ENCODE measurements at places on chromosomes 2 and 18. TPM values are rescaled to one million over a fixed set of nuclear protein-coding genes. Genes with fewer than 3 reads are reported as not detected.

DNA sequence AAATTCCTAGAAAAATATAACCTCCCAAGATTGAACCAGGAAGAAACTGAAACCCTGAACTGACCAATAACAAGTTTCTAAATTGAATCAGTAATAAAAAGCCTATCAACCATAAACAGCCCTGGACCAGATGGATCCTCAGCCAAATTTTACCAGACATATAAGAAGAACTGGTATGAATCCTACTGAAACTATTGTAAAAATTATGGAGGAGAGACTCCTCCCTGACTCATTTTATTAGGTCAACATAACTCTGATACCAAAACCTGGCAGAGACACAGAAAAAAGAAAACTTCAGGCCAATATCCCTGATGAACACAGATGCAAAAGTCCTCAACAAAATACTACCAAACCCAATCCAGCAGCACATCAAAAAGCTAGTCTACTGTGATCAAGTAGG, 11.3 kb downstream of the NT5C1B start:
- no peak for DNase-seq

DNA sequence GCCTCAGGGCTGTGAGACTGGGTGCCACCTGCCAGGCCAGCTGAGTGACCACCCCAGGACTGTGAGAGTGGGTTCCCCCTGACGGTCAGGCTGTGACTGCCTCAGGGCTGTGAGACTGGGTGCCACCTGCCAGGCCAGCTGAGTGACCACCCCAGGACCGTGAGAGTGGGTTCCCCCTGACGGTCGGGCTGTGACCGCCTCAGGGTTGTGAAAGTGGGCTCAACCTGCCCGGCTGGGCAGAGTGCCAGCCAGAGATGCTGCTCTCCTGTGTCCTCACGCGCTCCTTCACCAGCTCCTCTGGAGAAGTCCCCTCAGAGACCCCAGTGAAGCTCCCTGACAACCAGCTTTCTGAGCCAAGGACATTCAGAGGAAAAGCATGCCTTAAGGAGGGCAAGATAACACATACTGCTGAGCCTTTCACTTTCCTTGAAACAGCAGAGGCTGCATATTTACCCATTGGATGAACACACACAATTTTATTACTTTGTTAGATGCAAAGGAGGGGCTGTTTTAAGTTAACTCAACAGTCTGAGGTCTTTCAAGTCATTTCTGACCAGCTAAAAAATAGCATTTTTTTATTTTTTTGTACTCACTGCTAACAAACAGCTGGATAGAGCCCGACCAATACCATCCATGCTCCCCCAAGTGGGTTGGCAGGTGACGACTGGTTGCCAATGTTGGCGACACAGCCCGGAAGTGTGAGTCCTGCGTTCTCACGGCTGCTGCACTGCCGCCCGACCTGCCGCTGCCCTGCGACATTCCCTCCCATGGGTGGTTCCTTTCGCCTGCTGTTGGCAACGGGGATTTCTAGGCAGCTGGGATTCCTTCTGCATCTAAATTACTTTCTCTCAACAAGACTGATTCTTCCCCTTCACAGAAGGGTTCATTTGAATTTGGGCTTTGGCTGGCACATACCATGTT, 70.7 kb downstream of the NDUFA10 start:
- no peak for DNase-seq

GRCh38 chr2:176647325-176648165, 378.3 kb downstream of the MTX2 start:
- DNase-seq = no peak

DNA sequence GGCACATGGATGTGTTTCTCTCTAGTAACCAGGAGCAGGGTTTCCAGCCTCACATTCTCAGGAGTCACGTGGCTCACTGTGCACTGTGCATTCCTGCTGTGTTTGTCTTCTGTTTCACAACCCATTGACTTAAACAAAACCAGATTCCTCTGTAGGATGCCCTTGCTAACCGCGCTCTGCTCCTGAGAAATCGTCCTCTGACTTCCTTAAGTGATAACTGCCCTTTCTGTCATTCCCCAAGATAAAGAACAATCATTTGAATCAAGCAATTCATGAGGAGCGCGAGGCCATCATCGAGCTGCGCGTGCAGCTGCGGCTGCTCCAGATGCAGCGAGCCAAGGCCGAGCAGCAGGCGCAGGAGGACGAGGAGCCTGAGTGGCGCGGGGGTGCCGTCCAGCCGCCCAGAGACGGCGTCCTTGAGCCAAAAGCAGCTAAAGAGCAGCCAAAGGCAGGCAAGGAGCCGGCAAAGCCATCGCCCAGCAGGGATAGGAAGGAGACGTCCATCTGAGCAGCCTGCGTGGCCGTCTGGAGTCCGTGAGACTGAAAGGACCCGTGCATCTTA, 60.2 kb downstream of the RALBP1 start:
- DNase-seq = no peak

GRCh38 chr2:103738108-103738507, 976.3 kb downstream of the TMEM182 start:
- DNase-seq = no peak

- no peak for DNase-seq
Observed at GRCh38 chr2:231347638-231348037, 47.9 kb upstream of the B3GNT7 start.

GRCh38 chr18:51275712-51276476, 78.4 kb upstream of the MEX3C start:
- DNase-seq = no peak

DNA sequence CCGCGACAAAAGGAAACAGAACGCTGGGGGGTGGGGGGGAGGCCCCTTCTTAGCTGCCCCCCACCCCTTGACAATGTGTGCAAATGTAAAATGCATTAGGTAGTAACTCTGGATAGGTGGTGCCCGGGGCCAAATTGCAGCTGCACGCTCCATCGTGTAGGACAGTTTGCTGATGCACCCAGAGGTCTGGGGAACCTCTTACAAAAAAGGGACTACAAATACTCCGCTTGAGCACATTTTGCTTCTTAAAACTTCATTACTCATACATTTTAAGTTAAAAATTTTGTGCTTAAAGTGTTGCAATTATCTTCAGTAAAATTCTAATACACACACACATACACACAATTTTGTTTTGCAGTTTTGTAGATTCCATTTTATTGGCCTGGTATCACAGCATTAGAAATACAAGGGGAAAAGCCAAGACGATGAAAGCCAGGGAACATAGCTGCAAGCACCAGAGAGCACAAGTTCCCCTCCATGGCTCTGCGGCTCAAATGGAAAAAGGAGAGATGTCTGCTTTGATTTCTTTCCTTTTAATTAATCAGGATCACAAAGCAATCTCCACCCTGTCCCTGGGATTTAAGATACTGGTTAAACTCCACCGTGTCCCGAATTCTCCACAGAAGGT, 582.1 kb downstream of the ZEB2 start:
- no peak for DNase-seq

DNA sequence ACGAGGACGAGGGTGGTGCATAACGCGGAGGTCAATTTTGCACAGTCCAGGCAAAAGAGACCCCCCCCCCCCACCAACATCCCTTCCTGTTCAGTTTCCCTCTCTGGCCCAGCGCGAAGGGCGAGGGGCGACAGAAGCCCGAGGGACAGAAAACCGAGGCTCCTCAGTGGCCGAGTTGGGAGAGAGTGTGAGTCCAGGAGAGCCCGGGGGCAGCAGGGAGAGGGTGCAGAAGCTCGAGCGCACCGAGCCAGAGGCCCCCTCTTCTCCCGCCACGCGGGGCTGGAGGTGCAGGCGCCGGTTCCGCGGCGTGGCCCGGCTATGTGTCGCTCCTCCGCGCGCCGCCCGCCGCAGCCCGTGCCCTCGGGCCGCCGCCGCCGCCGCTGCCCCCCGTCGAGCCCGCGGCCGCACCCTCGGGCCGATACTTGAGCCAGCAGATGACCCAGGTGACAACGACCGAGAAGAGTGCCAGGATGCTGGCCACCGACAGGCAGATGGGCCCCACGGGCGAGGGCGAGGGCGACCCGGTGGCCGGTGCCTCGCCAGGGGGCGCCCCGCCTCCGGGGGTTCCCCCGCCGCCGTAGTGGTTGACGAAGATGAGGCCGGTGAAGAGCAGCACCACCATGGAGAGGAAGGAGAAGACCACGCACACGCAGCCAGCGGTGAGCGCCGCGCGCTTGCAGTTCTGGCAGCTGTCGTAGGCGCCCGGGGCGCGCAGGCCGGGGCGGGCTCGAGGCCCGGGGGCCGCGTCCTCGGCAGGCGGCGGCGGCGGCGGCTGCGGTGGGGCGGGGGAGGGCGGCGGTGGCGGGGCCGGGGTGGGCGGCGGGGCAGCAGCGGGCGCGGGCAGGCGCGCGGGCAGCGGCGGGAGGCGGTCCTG, 20.2 kb upstream of the PAX3 start:
- DNase-seq = no peak

DNA sequence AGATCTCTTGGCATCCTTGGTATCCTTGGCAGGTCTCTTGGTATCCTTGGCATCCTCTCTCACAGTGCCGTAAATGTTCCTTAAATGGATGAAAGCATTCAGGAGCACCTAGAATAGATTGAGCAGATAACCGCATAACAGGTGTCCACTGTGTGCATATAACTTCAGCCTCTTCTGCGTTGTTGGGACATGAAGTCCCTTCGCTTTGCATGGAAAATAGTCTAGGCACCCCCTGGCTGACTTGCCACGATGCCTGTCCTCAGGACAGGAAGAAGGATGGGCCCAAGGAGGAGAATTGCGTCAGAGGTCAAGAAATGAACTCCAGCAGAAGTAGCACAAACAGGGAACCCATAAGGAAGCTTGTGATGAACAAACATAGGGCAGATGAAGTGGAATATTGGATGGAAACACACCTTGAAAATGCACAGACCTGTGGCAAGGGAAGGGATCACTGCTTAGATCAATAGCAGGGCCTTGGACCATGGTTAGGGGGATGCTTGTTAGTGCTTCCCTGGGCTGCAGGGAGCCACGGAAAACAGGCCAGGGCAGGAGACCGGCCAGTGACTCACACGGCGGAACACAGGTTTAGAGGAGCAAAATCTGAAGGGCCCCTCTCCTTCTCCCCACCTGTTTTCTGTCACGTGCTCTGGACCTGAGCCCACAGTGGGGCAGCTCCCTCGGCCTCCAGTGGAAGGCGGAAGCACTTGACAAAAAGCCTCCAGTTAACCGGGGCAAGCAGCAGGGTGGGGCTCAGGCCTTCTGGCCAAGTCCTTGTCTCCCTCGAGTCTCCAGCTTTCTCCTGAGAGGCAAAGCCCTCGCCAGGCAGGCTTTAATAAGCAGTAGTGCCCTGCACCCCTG, 99.2 kb upstream of the ASAP2 start:
- DNase-seq = no peak

DNA sequence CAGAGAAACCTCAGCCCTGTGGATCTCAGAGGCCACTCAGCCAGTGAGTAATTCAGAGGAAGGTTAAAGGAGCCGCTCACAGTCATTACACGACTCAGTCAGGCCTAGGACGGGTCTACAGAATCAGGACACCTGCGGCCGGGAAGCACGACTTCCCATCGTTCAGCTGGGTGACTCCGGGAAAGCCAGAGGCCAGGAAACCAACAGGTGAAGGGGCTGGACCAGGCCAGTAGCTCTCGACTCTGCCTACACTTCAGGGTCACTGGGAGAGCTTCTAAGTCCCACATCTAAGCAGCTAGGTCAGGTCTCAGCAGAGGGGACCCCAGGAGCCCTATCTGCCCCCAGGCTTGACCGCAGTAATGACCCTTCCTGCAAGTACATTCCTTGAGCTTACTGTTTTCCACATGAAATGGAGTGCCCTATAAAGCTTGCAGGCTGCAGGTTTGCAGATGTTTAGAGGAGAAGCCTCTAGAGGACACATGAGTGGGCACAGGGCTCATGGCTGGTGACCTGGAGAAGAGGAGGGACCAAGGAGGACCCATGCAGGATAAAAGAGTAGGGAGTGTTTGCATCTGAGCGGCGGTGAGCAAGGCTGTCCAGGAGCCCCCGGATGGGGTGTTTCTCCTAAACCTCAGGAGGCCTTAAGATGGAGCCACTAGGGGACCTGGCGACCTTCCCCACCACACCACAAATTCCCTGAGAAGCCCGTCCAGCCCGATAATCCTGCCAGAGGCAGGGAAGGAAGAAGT, 9.5 kb downstream of the DIPK1C start:
- no peak for DNase-seq

TDRD15 gene
- polyA plus RNA-seq = 0.06 TPM

SP140 gene
- polyA plus RNA-seq = 0.74 TPM

SLC5A7 gene
- 0.44 TPM for polyA plus RNA-seq

SCN9A gene
- polyA plus RNA-seq = 2.1 TPM

Data from right renal cortex interstitium (tissue), 3 donors.